Articular chondrocyte of knee joint (primary cell): ENCODE measurements at places on chromosomes 16 and 17. TPM values are rescaled to one million over a fixed set of nuclear protein-coding genes. Genes with fewer than 3 reads are reported as not detected.

IGF2BP1 gene
- total RNA-seq, result 0.26 and 0.97 TPM in 2 replicates

ESRP2 gene
- total RNA-seq, result 0.11 and 0.13 TPM in 2 replicates

VMO1 gene
- total RNA-seq, result 0.26 and 1.6 TPM in 2 replicates

PTX4 gene
- total RNA-seq, result not detected in 2 replicates

INTS2 gene
- total RNA-seq, result 15.7 and 16.2 TPM in 2 replicates

TNFSF13 gene
- total RNA-seq, result 4.5 and 5.0 TPM in 2 replicates

CLEC10A gene
- total RNA-seq, result not detected in 2 replicates

PRCD gene
- total RNA-seq, result 1.6 and 3.0 TPM in 2 replicates

NUP88 gene
- total RNA-seq, result 62.9 and 66.9 TPM in 2 replicates

KIFC3 gene
- 41.8 and 62.3 TPM in 2 replicates for total RNA-seq

NPIPB13 gene
- total RNA-seq, result 1.9 and 4.1 TPM in 2 replicates

FGF11 gene
- total RNA-seq, result 0.76 and 0.91 TPM in 2 replicates

EFCAB5 gene
- total RNA-seq, result 0.32 and 0.52 TPM in 2 replicates

CPHXL2 gene
- not detected in 2 replicates for total RNA-seq

TBC1D26 gene
- total RNA-seq, result 0.11 and 0.13 TPM in 2 replicates

THUMPD1 gene
- total RNA-seq, result 55.1 and 55.3 TPM in 2 replicates

IL17C gene
- total RNA-seq, result not detected in 2 replicates

KRTAP9-4 gene
- total RNA-seq, result not detected in 2 replicates

ZNF205 gene
- total RNA-seq, result 9.7 and 11.8 TPM in 2 replicates

CIITA gene
- 1.1 and 1.6 TPM in 2 replicates for total RNA-seq

KRTAP4-3 gene
- not detected in 2 replicates for total RNA-seq

TBC1D3 gene
- not detected in 2 replicates for total RNA-seq

TRIM65 gene
- 14.7 and 20.3 TPM in 2 replicates for total RNA-seq

CTRB1 gene
- not detected in 2 replicates for total RNA-seq

SCNN1G gene
- total RNA-seq, result not detected in 2 replicates

YBX2 gene
- 0.13 TPM in 1 of 2 replicates, not detected in the other for total RNA-seq

KRT40 gene
- not detected in 2 replicates for total RNA-seq

ADAD2 gene
- total RNA-seq, result not detected in 2 replicates

ZFP3 gene
- 3.6 and 3.9 TPM in 2 replicates for total RNA-seq

TMEM238L gene
- not detected in 2 replicates for total RNA-seq

CDRT15 gene
- total RNA-seq, result not detected in 2 replicates

PRM2 gene
- not detected in 2 replicates for total RNA-seq

GDPD1 gene
- 0.39 and 0.86 TPM in 2 replicates for total RNA-seq

TNRC6C gene
- total RNA-seq, result 8.6 and 10.6 TPM in 2 replicates

GPRC5C gene
- total RNA-seq, result 17.1 and 20.1 TPM in 2 replicates

TAC4 gene
- total RNA-seq, result not detected in 2 replicates

CRYBA1 gene
- total RNA-seq, result not detected in 2 replicates

ACSF2 gene
- 16.6 and 17.2 TPM in 2 replicates for total RNA-seq

CES3 gene
- total RNA-seq, result 0.86 TPM in 1 of 2 replicates, not detected in the other

KLHL10 gene
- total RNA-seq, result 0.13 and 0.43 TPM in 2 replicates
